ENCODE measurements at places on chromosomes 7 and 10.

DNA sequence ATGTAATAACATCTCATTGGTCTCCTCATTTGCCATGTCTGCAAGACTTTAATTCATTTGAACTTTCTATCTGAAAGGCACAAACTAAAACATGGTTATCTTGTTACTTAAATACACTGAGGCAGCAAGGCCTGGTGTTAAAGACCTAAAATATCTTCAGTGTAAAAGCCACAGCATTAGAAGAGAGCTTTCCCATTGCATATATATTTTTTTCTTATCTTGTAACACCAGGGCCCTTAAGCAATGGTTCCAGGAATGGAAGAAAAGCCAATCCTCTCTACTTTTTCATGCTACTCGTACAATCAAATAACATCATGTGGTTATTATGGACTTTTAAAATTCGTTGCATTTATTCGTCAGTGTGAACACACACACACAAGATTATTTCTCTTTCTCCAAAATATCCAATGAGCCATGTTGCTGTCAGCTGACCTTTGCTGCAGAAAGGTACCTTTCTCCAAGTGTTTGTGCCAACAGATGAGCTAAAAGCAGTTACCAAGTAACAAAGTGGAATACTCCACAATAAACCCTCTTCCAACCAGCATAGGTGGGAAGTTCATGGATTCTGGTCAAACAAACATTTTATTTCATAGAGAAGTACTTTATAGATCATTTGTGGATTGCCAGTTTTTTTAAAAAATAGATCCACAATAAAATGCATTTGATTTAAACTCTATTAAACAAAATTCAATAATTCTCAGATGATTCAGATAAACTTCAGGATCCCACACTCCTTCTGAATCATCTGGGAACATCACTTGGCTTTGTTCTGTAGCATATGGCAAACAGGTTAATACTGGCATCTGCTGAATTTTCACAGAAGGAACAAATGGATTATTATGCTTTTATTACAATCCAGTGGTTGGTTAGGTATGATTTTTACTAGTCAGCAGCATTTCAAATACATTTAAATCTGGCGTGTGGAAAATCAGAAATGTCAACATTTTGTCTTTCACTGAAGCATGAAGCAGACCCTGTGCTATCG, 63.3 kb upstream of the AGBL3 start:
- DNase-seq, result no peak

DNA sequence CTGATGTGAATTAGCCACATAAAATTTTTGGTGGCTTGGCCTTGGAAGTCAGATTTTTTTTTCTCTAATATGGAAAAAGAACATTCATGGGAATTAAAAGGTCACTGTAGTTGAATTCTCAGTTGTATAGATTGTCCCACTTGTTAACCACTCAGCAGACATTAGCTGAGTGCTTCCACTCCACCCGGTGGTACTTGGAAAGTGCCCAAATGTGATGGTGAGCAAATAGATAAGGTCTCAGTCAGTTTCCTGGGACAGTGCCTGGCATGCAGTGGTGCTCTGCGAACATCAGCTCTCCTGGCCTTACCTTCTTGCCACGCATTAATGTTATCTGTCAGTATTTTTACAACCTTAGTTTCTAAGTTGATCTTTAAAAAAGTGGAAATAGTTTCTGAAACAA, 1.4 kb downstream of the ATP5F1C start:
- no peak for DNase-seq

GRCh38 chr10:72759584-72759983, 67.6 kb downstream of the MCU start:
- DNase-seq, result no peak

DNA sequence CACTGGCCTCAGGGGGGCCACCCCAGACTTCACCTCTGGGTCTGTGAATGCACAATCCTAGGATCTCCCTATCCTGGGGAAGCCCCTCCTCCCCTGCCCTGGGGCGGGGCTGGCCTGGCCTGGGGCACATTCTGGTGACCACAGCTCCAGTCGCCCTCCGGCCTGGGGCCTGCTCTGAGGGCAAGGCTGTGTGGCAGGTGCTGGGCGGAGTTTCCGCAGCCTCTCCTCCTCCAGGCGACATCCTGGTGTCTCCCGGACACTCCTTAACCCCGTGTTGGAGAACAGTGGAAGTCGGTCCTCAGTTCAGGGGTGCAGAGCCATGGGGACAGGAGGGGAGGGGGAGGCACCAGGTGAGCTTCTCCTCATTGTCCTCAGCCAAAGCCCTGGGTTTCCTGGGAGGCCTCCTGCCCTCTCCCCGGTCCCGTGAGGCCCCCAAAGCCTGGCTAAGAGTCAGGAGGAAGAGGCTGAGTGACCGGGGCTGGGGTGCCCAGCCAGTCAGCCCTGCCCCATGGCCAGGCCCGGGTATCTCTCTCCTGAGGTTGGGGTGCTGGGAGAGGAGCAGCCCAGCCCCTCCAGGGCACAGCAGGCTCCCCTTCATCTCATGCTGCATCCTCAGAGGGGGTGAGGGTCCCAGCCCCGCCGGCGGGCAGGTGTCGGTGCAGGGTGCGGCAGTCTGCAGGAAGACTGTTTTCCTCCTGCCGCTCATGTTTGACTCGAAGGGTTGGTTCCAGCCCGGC, 22.6 kb downstream of the UNCX start:
- DNase-seq, result no peak

GRCh38 chr10:63137306-63137705, 4.2 kb downstream of the NRBF2 start:
- no peak for DNase-seq

DNA sequence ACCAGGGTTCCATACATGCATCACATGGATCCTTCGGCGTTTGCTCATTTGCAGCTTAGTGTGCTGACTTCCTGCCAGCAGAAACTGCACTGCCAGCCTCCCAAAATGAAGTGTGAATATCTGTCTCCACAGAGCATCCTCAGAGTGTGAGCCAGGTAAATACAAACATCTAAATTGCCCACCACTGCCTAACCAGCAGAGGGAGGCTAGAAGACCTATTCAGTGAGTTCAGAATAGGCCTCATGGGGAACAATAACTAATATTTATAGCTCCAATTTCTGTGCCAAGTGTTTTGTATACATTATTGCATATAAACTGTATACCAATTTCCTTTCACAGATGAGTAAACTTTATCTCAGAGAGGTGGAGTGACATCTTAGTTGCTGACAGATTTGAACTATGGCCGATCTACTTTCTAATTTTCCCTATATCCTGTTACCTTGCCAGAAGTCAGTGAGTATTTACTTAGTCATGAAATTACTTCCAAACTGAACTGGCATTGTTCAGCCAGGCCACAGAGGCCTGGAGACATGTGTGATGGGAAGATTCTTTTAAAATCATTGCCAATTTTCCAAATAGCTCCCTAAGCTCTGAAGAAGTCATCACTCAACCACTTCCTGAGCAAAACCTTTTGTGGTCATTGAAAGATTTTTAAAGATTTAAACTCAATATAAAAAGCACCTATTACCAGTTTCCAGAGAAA, 926.5 kb upstream of the GHITM start:
- no peak for DNase-seq
